Activated T-helper 2 cell treated with anti-CD3 and anti-CD28 coated beads, Interferon-gamma antibody, Interleukin-2, Interleukin-4, amounts not matched to agents 10 μg/mL and 5 μg/mL and 100 μg/mL, durations not matched to agents 14 hours and 24 hours and 36 hours (primary cell): ENCODE measurements at places on chromosomes 7 and 10. TPM values are rescaled to one million over a fixed set of nuclear protein-coding genes. Genes with fewer than 3 reads are reported as not detected.

DNA sequence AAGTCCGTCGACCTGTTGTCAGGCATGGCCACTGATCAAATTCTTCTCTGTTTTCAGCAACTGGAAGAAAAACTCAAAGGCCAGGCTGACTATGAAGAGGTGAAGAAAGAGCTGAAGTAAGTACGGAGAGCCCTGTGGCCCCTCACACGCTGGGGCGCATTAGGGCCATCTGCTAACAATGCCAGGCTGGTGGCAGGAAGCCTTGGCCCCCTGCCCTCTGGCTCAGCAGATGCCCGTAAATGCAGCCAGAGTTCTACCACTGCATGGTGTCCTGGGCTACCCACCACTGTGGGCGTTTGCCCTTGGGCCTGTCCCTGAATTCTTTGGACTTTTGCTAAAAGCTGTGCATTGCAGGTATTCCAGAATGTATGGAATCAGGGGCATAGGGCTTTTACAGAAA lies 96.9 kb upstream of the SH2B2 start:
- H3K4me1 ChIP-seq = no peaks in the 10 kb centered on the region
- H3K36me3 ChIP-seq = peaks cover 3% of the 10 kb centered on the region
- no peak overlapping the region for H3K27ac ChIP-seq
- no peak for DNase-seq
- no peak overlapping the region for H3K4me3 ChIP-seq

GRCh38 chr7:4067874-4068273 lies 614.2 kb upstream of the FOXK1 start:
- peaks cover 3% of the 10 kb centered on the region for H3K4me1 ChIP-seq
- H3K36me3 ChIP-seq = no peaks in the 10 kb centered on the region
- H3K27me3 ChIP-seq = no peaks in the 10 kb centered on the region
- DNase-seq = no peak
- no peak overlapping the region for H3K27ac ChIP-seq

The LRIT1 gene
- not detected in 2 replicates for total RNA-seq

The ZNF716 gene
- total RNA-seq = not detected in 2 replicates

The FGFR2 gene
- total RNA-seq = not detected in 2 replicates

The CPA5 gene
- total RNA-seq = 0.66 and 2.2 TPM in 2 replicates
